ENCODE measurements at places on chromosomes 4 and X.
A peak's percentile ranks its signal among the peaks of the same experiment; 100 is the strongest.

DNA sequence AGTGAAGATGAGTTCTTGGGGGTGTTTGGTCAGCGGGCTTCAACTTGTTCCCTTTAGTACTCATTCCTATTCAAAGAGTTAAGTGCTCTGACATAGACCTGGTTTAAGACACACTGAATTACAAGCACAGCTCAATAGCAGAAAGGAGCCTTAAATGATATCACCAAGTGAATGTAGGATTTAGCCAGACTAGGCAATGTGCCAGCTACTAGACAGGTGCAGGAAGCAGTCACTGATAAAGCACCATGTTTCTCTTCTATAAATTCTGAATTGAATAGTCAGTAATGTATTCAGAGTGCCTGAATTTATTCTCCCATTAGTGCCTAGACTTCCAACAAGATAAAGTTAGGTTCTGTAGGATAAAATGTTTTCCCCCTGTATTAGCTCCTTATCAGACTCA is 63.6 kb downstream of the ASB9 start:
- no peak for DNase-seq

DNA sequence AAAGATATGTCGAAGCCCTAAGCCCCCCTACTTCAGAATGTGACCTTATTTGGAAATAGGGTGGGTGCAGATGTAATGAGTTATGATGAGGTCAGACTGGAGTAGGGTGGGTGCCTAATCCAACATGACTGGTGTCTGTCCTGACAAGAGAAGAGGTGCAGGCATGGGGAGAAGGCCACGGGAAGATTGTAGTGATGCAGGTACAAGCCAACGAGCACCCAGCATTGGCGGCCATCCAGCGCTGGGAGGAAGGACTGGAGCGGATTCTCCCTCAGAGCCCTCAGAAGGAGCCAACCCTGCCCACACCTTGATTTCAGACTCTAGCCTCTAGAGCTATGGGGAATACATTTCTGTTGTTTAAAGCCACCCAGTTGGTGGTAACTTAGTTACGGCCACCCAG is 237.2 kb downstream of the EVC2 start:
- DNase-seq = no peak

DNA sequence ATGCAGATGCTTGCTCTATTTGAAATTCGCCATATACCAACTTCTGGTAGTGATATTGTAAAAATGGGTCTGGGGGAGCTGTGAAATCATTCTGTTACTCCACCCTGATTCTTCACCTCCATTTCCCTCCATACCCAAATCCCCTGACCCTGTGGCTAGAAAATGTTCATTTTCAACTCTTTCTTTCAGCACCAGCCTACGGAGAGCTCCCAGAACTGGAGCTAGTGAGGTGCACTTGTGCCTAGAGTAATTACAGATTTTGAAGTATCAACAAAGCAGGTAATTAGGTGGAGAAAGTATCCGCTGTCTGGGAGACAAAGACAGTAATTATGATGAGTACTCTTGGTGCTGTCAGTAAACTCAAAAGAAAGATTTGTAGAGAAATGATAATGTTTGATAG is 8.1 kb downstream of the ARHGAP36 start:
- no peak for DNase-seq

DNA sequence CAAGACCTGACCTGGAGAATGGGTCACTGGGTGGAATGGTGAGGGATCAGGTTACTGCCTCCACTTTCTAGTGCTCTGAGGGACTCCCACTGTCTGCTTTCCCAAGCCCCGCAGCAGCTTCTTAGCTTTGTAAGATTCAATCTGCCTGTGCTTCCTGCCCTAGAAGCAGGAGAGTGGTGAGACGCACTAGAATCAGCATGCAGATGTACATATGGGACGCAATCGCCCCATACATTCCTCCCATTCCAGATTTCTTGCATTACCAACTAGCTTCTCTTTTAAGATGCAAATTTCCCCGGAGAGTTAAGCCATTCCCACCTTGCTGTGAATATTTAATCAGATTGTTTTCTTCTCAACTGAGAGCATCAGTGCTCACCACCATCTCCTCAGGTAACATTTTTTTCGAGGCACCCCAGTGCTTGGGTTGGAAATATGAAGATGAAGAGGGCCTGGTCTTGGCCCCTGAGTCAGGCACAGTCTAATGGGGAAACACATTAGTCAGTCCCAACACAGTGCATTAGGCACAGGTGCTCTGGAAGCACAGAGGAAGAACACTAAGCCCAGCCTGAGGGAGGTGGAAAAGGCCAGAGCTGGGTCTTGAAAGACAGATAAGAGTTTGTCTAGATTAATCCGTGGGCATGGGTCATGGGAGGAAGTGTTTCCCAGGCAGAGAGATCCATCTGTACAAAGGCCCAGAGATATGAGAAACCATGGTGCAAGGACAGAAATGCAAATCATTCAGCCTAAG is 66.7 kb upstream of the PRPS1 start:
- DNase-seq = peak; percentile 39

DNA sequence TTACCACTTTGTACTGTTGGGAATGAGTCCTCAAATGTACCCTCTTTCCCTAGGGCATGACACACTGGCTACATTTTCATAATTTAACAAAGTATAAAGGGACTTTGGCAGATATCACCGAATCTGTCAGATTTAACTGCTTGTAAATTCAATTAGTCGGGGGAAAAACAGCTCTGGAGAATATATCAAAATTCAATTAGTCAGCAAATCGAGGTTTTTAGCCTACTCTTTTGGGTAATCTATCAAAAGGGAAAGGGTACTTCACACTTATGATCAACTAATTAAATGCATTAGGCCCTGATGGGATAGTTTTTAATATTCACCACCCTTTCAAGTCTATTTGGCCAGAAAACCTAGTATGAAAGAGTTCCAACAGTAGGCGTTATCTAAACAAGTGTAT is 141.0 kb downstream of the IL1RAPL2 start:
- no peak for DNase-seq
